NCI-H2107 (cell line): ENCODE measurements at places on chromosomes 16 and 17.

- no peak for DNase-seq
Measured at GRCh38 chr17:9419932-9420453, 155.6 kb downstream of the STX8 start.

DNA sequence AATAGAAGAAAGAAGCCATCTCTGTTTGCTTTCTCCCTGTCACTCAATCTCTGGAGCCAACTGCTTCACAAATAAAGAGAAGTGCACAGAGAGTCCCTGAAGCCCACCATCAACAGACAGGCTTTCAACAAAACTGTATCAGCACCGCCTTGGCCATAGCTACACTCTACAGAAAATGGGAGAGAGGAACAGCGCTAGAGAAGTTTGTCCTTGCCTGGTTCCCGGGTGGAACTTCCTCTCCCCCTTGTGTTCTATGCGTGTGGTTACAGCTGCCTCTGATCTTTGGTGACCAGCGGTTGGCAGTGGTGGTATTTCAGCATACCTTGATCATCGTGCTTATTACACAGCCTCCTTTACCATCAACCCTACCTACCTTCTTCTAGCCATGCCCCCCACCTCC lies 91.4 kb upstream of the CCL2 start:
- no peak for DNase-seq

GRCh38 chr17:61338874-61339478 lies 60.7 kb upstream of the TBX2 start:
- no peak for DNase-seq

- no peak for DNase-seq
Measured at GRCh38 chr16:28538733-28539596, at the start of gene NUPR1. TSS of gene NUPR1 (minus strand) at chr16:28538974. CDS start at chr16:28538907, 67 bp downstream.

GRCh38 chr16:18039931-18040330 lies 296.6 kb downstream of the NPIPA8 start:
- DNase-seq = no peak

GRCh38 chr17:76579281-76579680 lies 6.4 kb downstream of the ST6GALNAC2 start:
- DNase-seq = no peak

DNA sequence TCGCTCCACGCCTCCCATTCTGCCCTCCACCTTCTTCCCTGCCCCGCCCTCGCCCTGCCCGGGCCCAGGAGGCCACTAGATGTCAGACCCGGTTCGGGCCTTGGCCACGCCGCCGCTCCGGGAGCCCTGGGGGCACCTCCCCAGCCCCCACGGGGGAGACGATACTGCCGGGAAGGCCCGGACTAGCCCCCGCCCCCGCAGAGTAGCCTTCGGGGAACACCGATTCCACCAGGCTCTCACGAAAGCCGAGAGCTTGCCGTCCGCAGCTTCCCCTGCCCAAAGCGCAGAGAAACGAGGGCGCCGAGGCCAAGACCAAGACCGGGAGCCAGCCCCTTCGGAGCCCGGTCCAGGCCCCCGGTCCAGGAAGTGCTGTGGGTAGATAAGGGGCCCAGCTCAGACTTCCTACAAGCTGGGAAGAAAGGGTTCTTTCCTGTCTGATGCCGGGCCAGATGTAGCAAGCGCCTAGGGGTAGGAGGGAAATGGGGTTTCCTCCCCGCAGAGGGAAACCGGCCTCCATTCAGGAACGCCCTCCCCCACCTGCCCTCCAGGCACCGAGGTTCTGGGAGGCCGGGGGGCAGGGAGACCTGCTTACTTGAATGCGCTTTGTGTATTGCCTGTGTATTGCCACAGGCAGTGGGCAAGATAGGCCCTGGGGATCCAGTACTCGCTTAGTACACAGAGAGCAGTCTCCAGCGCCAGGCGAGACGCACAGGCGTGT lies 806 bp upstream of the CYB561 start:
- no peak for DNase-seq

DNA sequence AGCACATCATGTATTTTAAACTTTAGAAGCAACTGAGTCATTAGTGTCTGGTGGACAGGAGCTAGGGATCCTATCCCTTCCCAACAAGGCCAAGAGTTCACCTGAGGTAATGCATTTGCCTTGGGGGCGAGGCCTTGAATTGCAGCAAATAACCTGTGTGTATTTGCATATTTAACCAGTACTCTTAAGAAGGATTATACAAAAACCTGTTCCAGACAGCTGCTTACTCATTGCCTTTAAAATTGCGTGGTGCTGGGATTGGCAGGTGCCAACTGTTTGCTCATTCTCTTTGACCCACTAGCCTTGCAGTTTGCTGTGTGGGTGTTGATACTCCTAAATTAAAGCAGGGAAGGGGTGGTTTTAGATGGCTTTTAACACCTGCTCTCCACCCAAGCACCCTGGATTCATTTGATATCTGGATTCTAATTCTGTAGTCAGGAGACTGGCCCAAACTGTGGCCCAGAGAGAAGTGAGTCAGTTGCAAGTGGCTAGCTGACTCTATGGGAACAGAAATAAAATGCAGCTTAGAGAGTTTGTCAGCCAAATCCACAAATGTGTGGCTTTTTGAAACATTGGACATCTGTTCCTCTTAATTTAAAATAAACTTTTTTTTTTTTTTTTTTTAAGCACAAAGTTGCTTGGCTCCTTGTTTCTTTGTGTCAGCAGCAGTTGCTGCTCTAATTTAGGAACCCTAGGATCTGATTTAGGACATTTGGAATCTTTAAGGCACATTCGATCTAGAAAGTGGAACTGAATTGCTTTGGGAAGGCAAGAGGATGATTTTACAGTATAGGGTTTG lies 46.9 kb downstream of the TUBD1 start:
- DNase-seq = peak; percentile 81

DNA sequence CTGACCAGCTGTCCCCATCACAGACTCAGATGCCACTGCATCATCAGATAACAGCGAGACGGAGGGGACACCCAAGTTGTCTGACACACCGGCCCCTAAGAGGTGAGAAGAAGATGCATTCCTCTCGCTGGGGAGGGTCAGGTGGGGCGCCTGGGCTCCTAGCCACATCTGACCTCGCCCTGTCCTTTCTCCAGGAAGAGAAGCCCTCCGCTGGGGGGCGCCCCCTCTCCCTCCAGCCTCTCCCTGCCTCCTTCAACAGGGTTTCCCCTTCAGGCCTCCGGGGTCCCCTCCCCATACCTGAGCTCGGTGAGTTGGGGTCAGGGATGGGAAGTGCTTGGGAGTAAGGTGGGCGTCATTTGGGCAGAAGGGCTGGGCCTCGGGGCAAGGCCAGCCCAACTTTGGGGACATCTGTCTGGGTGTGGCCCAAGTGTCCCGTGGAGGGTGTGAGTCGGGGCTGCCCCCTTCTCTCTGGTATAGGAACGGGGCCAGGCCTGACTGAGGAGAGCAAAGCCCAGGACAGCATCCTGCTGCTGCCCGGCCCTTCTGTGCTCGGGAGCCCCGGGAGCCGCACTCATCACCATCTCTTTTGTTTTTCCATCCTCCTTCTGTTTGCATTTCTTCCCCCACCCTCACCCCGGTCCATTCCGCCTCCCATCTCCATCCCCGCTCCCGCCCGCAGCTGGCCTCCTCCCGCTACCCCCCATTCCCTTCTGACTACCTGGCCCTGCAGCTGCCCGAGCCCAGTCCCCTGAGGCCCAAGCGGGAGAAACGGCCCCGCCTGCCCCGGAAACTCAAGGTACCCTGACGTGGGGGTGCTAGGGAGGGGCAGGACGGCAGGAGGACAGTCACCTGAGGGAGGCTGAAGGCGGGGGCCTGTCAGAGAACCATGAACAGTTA lies 4.9 kb downstream of the INO80E start:
- DNase-seq = peak; percentile 66

- DNase-seq = no peak
Measured at GRCh38 chr16:7548796-7549318, 216.2 kb downstream of the RBFOX1 start.

DNA sequence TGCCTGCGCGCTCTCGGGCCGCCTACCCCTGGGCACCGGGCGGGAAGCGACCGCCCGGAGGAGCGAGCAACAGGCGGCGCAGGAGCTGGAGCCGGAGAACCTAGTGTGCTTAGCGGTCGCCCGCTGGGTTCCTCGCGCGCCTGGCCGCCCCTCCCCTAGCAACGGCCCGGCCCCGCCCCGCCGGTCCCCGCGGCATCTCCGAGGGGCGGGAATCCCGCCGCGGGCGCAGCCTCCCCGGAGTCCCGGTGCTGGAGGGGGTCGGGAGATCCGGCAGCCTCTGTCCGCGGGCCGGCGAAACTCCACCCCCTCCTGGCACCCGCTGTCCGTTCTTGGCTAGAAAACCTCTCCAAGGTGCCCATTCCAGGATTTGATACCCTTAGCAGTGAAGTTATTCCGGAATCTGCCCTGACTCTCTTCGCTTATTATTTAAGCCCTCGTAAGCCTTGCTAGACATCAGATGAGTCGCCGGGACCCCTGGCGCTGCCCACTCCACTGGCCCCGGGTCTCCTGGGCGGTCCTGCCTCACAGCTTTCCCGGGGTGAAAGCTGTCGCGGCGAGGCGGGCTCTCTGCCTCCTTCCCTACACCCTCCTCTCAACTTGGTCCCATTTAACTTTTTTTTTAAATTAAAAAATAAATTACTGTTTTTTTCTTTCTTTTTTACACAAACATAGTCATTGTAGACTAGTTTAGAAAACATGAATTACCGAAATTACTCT lies at the start of gene RPRML:
RPRML (minus strand) TSS at position 107 of the 717 bp plus-strand sequence. CDS start 246 bp downstream, outside the sequence.
- no peak for DNase-seq

DNA sequence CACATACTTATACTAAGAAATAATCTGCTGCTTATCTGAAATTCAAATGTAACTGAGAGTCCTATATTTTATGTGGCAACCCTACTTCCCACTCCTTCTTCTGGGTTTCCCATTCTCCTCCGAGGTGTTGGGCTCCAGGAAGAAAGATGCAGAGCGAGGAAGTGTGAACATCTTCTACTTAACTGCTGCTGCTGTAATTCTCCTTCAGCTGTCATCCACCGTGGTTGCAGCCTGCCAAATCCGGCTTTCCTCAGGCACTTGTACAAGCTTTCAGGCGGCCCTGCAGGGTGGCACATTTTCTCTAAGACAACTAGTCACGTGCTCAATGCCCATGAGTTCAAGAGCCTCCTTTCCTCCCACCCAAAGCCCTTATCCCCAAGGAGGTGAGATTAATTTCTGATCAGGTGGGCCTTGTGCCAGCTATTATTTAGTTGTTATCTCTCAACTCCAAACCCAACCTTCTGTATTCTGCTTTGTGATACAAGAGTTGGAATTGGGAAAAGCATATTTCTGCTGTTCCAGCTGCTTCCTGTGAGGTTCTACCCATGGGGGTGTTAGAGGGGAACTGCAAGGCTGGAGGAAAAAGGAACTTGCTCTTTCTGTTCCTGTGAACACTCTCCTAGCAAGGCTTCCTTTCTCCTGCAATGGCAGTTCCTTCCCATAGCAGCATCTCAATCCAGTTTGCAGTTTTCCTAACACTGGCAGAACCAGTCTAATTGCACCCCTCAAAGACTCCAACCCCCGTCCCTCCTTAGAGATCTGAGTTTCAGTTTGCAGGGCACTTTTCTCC lies 67.6 kb upstream of the RBBP6 start:
- DNase-seq = no peak

DNA sequence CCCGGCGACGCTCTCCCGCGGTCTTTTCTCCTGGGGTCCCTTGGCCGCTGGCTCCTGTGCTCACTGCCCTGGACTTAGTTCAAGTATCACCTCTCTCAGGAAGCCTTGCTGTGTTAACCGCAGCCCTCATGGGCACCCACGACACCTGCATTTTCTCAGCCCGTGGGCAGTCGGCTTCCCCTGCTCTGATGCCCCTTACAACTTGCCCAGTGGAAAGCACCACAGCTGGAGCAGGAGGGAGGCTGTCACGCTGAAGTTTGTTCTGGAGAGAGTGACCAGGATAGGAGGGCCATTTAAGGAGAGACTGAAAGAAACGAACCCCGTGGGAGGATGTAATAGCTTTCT lies 395 bp downstream of the STXBP4 start:
- DNase-seq = no peak

DNA sequence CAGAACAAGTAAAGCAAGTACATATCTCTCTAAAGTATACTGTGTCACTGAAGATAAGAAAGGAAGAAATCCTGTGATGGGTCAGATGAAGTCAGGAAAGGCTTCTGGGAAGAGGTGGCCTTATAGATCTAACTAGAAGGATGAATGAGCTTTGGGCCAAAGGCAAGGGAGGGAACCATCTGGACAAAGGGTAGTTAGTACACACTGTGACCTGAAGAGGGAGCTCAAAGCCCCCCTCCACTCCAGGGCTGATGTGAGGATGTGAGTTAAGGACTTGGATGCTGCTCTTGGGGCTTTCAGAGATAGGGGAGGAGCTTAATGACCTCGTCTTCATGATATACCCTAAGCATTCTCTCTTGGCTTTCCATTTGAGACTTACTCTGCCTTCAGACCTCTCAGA lies 185.3 kb upstream of the CACNG3 start:
- peak; percentile 3 for DNase-seq

DNA sequence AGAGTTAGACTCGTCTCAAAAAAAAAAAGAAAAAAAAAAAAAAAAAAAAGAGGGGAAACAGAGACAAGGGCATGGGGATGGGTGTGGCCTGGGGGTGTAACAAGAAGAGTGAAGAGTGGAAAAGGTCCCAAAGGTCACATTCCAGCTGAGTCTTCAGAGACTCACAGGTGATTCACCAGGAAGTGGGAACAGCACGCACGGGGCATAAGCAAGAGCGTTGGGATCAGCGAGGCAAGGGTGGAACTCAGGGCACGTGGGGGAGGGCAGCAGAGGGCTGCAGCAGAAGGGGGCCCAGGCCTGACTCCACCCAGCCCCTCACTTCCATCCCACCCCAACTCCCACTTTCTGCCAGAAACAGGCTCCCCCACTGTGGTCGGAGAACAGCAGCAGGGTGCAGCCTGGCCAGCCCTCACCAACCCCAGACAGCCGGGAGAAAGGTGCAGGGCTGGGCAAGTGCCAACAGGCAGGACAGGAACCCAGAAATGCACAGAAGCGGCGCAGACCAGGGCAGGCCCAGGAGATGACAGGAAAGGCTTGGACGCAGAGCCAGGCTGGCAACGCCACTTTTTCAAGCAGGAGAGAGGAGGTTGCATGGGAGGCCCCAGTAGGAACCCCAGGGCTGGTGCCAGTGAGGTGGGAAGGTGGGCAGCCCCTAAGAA lies 3.3 kb downstream of the MEAK7 start:
- no peak for DNase-seq

DNA sequence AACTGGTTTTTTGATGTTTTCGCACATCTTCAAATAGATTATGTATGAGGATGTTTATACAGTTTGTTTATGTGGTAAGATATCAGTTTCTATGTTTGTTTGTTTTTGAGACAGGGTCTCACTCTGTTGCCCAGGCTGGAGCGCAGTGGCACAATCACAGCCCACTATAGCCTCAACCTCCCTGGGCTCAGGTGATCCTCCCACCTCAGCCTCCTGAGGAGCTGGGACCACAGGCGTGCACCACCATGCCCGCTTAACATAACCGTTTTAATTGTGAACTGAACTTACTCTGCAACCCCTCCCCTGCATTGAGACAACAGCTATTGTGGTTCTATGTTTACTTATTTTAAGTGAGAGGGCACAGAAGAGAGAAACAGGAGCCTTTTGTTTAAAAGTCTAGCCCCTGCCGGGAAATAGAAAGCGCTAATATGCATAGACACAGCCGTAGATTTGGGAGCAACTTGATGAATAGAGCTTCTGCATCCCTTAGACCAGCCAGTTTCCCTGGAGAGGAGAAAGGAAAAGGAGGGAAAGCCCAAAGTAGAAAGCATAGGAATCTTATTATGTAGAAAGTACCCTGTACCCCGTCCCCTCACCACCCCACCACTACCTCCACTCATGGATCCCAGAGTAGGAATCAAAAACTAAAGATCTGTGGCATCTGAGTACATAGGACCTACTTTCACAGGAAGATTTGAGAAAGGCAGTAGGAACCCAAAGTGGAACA lies 19.6 kb upstream of the APPBP2 start:
- DNase-seq = no peak
